ENCODE measurements at places on chromosomes 4 and X. TPM values are rescaled to one million over a fixed set of nuclear protein-coding genes. Genes with fewer than 3 reads are reported as not detected.
A peak's percentile ranks its signal among the peaks of the same experiment; 100 is the strongest.

DNA sequence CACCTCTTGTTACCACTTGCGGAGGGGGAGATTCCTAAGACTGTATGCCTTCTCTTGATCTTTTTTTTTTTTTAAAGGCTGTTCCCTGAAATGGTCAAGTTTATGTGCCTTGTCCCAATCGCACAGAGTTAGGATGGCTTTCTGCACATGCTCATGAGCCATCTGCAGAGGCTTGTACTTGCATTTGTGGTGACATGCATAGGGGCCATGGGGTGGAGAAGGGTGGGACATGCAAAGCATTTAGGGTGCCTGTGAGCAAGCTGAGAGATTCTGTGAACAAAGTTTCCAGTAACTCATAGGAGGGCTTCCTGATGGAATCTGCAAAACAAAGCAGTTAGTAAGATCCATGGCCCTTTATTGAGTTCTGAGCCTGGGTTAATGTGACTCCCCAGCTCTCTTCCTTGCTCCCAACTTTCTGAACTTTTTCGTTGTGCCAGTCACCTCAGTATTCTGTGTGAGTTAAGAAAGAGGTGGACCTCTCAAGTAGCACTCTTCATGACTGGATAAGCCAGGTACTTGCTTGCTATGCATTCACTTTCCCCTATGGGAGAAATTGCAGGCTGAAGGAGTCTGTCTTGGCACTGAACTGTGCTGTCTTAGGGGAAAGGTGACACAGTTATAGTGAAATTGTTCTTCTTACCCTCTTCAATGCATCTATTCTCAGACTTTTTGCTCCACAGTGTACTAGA lies 37.9 kb upstream of the DHX15 start:
- no peak for DNase-seq

- peak; percentile 76 for DNase-seq
Observed at GRCh38 chr4:98890702-98891455, 38.1 kb downstream of the EIF4E start.

- DNase-seq, result no peak
Observed at GRCh38 chr4:53592122-53592521, 836 bp upstream of the LNX1 start.

DNA sequence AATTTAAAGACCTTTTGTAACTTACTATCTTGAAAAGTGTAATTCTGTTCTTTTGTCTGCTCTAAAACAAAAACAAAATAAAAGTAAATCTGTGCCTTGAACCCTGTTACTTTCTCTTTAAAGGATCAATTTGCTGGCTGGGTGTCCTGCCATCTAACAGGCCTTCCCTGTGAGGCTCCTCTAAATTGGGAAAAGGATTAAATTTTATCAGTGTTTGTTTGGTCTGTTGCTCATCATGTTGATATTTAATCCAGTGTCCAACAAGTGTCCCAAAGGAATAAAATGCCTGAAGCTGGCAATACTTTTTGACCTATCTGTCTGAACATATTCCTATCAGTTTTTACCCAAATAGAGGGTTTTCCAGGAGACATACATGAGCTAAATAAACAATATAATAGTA lies 688.7 kb downstream of the IL1RAPL1 start:
- DNase-seq, result no peak

The POF1B gene
- 0.96 TPM for total RNA-seq
